ENCODE measurements at places on chromosomes 4 and X. TPM values are rescaled to one million over a fixed set of nuclear protein-coding genes. Genes with fewer than 3 reads are reported as not detected.
A peak's percentile ranks its signal among the peaks of the same experiment; 100 is the strongest.

GRCh38 chr4:13678186-13678924 lies 50.8 kb upstream of the BOD1L1 start:
- no peak for DNase-seq

DUX4 gene
- not detected for polyA plus RNA-seq

DNA sequence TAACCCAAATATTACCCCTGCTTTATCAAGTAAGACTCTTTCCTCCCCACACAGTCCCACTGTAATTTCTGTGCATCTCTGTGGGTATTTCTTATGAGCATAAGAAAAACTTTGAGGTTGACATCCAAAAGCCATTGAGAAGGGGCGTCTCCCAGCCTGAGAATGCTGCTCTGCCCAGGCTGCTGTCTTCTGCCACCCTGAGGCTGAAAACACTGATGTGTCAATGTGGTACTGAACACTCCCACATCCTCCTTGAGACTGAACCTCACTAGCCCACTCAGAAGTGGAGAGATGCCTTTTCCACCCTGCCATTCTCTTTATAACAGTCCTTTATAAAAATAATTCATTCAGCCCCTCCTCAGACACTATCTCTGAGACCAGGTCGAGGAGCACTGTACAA lies 120.8 kb downstream of the SMIM20 start:
- no peak for DNase-seq

GRCh38 chrX:154380153-154380552 lies 1.1 kb downstream of the EMD start:
- no peak for DNase-seq

- no peak for DNase-seq
Measured at GRCh38 chrX:7159149-7159861, 11.4 kb upstream of the PUDP start.

DNA sequence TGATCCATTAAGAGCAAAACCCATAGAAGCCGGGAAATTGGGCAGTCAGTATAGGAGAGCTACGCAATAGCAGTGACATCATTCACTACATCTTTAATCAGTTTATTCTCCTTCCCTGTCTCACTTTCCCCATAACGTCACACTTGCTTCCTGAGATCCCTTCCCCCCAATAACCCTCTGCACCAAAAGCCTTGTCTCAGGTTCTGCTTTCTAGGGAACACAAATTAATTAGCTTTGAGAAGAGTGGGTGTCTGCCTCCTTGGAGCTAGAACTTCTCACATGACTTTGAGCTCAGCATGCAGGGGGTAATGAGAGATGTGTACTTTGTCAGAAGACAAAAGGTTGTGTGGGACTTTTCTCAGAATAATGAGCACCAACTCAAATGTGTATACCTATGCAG lies 128.3 kb upstream of the MAOA start:
- DNase-seq = no peak

- DNase-seq = no peak
Measured at GRCh38 chr4:146975036-146975435, 29.4 kb upstream of the TTC29 start.

DNA sequence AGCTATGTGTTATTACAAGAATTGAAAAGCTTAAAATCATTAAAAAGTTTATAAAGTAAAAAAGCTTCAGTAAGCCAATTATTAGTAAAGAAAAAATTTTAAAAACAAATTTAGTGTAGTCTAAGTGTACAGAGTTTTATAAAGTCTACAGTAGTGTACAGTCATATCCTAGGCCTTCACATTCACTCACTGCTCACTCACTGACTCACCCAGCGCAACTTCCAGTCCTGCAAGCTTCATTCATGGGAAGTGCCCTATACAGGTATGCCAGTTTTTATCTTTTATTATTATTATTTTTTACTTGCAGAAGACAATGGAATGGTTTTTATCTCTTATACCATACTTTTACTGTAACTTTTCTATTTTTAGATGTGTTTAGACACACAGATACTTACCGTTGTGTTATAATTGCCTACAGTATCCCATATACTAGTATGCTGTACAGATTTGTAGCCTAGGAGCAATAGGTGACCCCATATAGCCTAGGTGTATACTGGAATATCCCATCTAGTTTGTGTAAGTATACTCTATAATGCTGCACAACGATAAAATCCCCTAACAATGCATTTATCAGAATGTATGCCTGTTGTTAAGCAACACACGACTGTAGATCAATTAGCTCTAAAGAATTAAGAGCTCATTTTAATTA lies 230.7 kb downstream of the DCLK2 start:
- no peak for DNase-seq

- peak; percentile 27 for DNase-seq
Measured at GRCh38 chr4:6516762-6517161, 44.3 kb upstream of the PPP2R2C start.

DNA sequence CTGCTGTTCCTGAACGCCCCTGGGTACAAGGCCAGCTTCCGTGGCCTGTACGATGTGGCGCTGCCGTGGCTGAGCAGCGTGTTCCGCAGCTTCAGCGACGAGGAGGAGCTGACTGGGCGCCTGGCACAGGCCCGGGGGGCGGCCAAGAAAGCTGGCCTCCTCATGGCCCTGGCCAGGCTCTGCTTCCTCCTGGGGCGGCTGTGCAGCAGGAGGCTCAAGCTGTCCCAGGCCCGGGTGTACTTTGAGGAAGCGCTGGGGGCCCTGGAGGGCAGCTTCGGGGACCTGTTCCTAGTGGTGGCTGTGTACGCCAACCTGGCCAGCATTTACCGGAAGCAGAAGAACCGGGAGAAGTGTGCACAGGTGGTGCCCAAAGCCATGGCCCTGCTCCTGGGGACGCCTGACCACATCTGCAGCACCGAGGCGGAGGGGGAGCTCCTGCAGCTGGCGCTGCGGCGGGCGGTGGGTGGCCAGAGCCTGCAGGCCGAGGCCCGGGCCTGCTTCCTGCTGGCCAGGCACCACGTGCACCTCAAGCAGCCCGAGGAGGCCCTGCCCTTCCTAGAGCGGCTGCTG lies 28.2 kb downstream of the SH3TC1 start:
- DNase-seq = no peak

FOXP3 gene
- 0.04 TPM for polyA plus RNA-seq

- DNase-seq = no peak
Measured at GRCh38 chr4:103996637-103997036, 276.9 kb upstream of the TACR3 start.

DNA sequence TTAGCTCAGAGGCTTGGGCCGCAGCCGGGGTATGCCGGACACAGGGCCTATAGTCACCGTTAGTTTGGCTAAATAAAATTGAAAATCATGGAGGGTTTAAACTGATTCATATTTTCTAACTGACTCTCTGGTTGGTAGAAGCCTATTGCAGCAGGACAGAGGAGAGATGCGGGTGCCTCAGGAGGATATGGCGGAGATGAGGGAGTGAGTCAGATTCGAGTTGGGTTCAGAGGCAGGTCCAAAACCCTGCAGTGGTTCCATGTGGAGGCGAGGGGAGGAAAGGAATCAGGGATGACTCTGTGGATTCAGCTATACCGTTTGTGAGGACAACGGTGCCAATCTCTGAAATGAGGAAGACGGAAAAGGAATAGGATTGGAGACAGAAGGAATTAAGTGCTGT lies 176.6 kb downstream of the PALLD start:
- DNase-seq = no peak

GRCh38 chr4:76683144-76683543 lies 214.8 kb downstream of the SOWAHB start:
- DNase-seq = no peak

NFKB1 gene
- 7.9 TPM for polyA plus RNA-seq

DNA sequence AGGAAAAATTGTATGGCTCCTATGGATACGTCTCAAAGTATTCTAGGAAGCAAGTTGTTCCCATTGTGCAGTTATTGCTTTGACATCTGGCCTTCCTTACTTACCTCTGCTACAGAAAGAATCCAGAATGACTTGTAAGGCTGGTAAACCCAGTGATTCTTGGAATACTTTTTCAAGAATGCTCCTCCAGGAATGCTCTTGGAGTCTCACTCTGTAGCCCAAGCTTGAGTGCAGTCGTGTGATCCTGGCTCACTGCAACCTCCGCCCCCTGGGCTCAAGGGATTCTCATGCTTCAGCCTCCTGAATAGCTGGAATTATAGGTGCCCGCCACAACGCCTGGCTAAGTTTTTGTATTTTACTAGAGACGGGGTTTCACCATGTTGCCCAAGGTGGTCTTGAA lies 38.1 kb downstream of the GAB1 start:
- no peak for DNase-seq

DNA sequence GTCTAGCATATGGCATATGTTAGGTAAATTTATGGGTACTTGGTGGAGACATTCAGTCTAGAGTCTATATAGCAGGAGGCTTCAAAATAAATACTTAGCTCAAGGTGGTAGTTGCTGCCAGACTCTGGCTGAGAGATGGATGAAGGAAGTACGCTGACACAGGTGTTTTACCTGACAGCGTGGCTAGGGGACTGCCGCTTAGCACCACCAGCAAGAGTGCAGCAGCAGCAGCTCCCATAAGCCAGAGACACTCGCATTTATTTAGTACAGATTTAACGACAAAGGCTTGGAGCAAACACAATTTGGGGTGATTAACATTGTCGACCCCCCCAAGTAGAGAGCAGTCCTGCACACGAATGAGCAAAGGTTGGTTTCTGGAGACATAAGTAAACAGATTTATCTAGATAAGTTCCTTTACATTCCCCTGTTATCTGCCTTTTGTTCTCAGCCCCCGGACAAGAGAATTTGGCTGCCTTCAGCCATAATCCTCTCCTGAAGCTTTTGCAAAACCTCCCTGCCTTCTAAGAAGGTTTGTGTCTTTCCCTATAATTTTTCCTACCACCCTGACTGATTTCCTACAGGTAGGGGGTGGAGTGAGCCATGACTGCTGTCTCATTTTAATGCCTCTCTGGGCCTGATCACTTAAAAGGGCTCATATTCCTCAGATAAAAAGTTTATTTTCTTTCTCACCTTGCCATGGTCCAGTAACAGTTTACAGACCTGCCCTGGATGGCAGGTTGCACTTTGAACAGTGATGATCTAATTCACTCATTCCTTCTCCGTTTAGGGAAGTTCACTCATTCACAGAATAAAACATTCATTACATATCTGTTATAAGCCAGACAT lies 64.6 kb downstream of the RHOH start:
- no peak for DNase-seq

DNA sequence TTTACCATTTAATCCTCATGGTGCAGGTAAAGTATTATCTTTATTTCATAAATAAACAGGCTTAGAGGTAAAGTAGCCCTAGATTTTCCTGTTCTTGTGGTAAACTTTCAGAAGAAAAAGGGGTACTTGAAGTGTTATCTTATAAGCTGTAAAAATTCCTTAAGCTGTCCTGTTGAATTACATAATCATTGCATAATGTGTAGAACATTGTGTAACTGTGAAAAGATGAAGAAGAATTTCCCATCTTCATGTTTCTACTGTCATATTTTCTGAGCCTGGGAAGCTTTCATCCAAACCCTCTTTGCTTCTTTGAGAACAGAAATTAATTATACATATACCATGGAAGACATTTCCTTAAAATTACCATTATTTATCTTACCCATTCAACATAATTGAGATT lies 90.5 kb downstream of the ELOVL6 start:
- DNase-seq = no peak

USP46 gene
- polyA plus RNA-seq = 10.9 TPM

GRCh38 chr4:6727943-6728250 lies 11.9 kb downstream of the BLOC1S4 start:
- DNase-seq = no peak

- DNase-seq = no peak
Measured at GRCh38 chr4:71239365-71239764, 99.5 kb upstream of the SLC4A4 start.
